Brain microvascular endothelial cell (primary cell): ENCODE measurements at places on chromosomes 5 and 9.

- no peak for DNase-seq
Measured at GRCh38 chr9:89470224-89470839, 27.6 kb downstream of the SEMA4D start.

DNA sequence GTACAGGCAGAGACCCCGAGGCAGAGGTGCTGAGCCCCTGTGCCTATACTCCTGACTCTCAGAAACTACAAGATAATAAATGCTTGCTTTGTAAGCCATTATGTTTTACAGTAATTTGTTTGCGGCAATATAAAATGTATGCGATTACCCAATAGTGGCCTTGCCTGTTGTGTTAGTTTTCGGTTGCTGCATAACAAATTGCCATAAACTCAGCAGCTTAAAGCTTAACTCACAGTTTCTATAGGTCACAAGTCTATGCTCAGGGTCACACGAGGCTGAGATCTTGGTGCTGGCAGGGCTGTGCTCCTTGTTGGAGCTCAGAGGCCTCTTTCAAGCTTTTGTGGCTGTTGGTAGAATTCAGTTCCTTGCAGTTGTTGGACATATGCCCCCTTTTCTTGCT lies 114.8 kb downstream of the COL23A1 start:
- no peak for DNase-seq

GRCh38 chr9:131593091-131593820 lies 47.9 kb downstream of the PRRT1B start:
- no peak for DNase-seq

- DNase-seq = no peak
Measured at GRCh38 chr9:135878528-135879236, 28.7 kb downstream of the CAMSAP1 start.

- no peak for DNase-seq
Measured at GRCh38 chr5:89615839-89616518, 733.0 kb upstream of the MEF2C start.

- peak; percentile 7 for DNase-seq
Measured at GRCh38 chr5:149283626-149284480, 12.2 kb downstream of the AFAP1L1 start.

GRCh38 chr9:120184266-120184665 lies 395.7 kb downstream of the CDK5RAP2 start:
- no peak for DNase-seq

- DNase-seq = no peak
Measured at GRCh38 chr9:100549048-100549447, 28.8 kb upstream of the CAVIN4 start.

GRCh38 chr5:94977437-94977836 lies 307.5 kb downstream of the MCTP1 start:
- DNase-seq = no peak

GRCh38 chr5:137693951-137694721 lies 41.8 kb downstream of the KLHL3 start:
- no peak for DNase-seq

DNA sequence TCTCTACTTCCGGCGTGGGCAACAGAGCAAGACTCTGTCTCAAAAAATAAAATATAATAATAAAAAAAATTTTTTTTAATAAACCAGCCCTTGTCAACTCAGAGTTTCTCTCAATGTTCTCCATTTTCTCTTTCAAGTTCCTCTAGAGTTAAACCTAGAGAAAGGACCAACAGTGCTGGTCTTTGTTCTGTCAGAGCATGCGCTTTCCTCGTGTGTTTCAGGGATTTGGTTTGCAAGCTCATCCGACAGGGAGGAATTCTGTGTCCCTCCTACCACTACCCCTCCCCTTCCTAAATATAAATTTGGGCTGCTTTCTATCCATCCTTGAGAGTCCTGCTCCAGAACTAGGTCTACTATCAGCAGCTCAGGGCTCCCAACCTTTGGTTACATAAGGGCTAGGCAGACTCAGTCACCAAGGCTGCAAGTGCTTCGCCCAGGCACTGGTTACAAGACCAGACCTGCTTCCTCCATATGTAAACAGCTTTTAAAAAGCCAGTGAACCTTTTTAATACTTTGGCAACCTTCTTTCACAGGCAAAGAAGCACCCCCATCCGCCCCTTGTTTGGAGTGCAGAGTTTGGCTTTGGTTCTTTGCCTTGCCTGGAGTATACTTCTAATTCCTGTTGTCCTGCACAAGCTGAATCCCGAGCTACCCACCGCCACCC lies 13.5 kb downstream of the SETX start:
- no peak for DNase-seq

DNA sequence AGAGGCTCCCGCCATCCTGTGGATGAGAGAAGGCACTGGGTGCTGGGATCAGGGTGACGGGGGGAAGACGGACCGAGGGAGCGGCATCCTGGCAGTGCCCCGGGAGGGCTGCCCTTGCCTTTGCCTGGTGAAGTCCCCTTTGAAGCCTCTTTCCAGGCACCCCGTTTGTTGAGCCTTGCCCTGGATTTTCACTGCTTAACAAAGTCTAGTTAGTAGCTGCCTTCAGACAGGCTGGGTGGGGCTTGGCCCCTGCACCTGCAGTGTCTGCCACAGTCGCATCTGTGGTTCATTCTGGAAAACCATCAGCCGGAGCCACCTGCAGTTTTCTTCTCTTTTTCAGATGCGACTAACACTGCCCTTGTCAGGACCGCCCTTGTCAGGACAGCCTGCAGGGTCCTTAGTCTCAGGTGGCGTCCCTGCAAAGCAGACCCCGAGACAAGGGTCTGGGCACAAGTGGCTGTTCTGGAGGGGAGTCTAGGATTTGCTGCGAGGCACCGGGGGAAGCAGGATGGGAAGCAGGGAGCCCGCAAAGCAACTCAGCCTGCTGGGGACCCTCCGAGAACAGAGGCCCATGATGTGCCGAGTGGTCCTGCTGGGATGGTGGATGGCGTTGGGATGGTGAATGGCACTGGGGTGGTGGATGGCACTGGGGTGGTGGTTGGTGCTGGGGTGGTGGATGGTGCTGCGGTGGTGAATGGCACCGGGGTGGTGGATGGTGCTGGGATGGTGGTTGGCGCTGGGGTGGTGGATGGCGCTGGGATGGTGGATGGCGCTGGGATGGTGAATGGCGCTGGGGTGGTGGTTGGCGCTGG lies 147.9 kb upstream of the COL5A1 start:
- DNase-seq = no peak

DNA sequence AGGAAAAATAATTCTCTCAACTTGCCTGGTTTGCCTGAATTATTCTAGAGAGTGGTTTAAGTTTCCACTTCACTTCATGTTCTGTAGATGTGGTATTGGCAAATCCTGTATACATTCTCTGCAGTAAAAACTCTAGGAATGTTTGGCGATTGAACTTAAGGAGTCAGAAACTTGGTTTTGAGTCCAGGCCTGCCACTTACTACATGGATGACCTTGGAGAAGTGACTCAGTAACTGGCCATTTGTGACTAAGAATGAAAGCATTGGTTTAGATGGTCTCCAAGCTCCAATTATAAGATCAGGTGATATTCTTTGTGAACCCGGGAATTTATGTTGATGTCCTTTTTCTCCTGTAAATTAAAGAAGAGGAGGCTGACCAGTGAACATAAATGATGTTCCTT lies 233.8 kb downstream of the GAS1 start:
- no peak for DNase-seq

GRCh38 chr5:108118813-108119514 lies 262.9 kb downstream of the FBXL17 start:
- no peak for DNase-seq

DNA sequence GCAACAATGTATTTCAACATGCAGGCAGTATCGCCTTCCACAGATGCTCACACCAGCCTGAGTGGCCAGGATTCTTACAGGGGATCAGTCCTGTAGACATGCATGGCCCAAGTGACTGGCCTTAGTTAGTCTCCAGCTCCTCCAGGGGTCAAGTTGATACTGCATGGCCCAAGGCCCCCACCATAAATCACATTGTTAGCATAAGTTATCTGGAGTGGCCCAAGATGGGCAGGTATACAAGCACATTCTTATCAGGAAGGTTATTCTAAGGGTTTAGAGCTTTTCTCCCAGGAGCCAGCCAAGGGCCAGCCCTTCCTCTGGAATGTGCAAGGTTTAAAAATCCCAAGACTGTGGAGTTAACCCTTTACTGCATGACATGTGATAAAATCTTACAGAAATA lies 230.9 kb upstream of the NFIL3 start:
- no peak for DNase-seq

DNA sequence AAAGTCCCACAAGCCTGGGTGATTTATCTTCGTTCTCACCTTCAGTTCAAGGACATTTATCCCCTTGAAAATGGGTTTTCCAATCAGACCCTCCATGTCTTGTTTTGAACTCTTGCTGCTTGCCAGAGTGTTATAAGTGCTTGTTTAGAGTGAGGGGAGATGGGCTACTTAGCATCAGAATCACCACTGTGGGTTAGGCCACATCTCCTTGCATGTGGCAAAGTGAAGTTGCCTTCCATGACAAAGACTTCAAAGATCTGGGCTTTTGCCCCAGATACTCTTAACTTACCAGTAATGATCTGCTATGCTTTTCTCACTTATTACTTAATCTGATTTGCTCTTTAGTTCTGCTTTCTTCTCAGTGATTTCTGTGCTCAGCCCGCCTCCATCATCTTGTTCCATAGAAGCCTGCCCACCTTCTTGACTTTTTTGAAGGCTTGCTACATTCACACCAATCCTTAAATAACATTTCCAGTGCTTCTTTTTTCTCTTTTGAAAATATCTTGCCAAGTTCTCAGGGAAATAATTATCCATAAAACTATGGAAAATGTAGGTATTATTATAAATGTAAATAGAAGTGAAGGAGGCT lies 39.0 kb downstream of the GPR21 start:
- no peak for DNase-seq

DNA sequence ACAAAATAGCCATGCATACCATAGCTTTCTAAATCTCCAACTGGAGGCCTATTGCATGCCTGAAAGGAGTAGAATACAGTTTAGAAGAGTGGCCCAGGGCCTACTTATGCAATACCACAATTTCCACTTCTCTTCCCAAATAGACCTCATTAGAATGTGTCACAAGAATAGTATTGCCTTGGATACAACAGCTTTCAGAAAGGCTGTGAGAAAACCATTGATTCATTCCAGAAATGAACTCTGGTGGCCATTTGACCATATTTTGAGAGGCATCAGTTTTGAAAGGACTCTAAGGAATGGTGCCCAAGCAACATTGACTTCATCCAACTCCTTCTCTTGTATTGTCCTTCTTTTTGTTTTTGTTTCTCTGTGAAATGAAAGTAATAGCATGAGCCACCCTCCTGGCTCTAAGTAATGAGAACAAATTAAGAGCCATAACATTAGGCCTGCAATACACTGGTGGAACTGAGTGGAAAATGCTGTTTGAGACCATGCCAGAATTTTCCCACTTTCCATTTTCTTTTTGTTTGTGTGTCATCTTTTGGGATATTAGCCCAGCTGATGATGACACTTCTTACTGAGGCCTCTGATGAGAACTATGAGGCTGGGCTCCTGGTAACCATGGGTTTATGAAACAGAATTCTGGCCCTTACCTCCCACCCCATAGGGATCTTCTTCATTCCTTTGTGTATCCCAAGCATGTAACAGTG lies 90.2 kb downstream of the TMEM174 start:
- DNase-seq = no peak

GRCh38 chr9:85443190-85443598 lies 298.6 kb downstream of the AGTPBP1 start:
- no peak for DNase-seq

- no peak for DNase-seq
Measured at GRCh38 chr5:72205431-72206009, 98.2 kb downstream of the MAP1B start.

GRCh38 chr5:9817819-9818218 lies 187.7 kb upstream of the TAS2R1 start:
- DNase-seq = no peak

DNA sequence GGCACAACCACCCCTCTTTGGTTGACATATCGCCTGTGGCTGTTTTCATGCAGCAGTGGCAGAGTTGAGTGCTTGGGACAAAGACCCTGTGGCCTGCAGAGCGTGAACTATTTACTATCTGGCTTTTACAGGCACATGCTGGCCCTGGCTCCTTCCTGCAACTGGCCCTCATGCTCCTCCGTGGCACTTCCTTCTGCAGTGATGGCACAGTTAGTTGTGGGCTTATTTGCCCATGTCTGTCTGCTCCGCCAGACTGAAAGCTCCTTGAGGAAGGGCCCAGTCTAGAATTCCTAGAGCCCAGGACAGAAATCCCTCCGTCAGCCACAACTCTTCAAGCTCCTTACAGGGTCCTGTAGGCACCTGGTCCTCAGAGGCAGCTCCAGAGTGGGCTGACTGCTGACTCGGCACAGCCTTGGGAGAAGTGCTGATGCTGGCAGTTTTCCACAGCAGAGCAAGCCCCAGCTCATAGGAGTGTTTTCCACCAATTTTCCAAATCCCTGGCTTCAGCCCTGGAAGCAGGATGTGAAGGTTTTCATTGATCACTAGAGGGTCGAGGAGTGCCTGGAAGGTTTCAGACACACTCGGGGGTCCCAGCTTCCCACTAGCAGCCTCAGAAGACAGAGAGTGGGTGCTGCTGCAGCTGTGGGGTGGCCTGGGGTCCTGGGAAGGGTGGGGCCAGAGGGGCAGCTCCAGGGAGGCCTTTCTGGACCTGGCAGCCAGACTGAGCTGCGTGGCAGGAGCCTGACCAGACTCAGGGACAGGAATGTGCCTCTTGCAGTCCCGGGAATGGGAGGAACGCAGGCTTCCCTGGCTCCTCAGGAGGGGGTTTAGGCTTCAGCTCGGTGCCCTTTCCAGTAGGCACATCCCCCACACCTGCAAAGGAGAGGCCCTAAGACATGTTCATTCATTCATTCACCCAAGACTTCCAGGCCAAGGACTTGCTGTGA lies 56.5 kb upstream of the ANGPTL2 start:
- no peak for DNase-seq

DNA sequence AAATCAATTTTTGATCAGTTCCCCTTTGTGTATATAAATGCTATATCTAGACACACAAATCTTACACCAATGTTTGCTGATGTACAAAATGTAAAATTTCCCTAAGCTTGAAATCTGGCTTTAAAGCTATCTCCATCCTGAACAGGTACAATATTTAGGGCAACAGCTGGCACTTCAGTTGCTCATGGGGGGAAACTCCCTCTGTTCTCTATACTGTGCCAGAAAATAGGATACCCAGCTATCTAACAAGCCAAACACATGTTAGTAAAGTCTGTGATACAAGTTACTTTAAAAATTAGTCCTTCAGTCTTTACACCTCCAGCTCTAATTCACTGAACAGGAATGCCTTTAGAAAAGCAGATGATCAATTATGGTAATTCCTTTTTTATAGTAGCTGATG lies 191.8 kb downstream of the SLF1 start:
- DNase-seq = no peak

GRCh38 chr5:124433170-124433569 lies 313.3 kb downstream of the ZNF608 start:
- DNase-seq = no peak
